Cardiac fibroblast (primary cell): ENCODE measurements at places on chromosomes 5 and 9.

- no peak for DNase-seq
Measured at GRCh38 chr5:6717687-6718086, 4.5 kb downstream of the TENT4A start.

- DNase-seq = no peak
Measured at GRCh38 chr5:73441378-73441777, 7.2 kb downstream of the FOXD1 start.

DNA sequence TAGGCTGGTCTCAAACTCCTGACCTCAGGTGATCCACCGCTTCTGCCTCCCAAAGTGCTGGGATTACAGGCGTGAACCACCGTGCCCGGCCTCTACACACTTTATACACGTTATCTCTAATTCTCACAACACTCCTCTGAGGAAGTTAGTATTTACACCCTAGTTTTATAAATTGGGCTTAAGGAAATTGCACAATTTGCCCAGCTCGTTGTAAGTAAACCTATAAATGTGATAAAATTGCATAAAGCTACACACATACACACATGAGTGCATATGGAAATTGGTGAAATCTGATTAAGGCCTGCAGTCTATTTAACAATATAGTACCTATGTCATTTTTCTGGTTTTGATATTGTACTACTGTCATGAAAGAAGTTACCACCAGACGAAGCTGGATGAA, 4.4 kb upstream of the SLC4A9 start:
- no peak for DNase-seq

- DNase-seq = peak; percentile 46
Measured at GRCh38 chr5:72434781-72435437, 72.3 kb downstream of the ZNF366 start.

DNA sequence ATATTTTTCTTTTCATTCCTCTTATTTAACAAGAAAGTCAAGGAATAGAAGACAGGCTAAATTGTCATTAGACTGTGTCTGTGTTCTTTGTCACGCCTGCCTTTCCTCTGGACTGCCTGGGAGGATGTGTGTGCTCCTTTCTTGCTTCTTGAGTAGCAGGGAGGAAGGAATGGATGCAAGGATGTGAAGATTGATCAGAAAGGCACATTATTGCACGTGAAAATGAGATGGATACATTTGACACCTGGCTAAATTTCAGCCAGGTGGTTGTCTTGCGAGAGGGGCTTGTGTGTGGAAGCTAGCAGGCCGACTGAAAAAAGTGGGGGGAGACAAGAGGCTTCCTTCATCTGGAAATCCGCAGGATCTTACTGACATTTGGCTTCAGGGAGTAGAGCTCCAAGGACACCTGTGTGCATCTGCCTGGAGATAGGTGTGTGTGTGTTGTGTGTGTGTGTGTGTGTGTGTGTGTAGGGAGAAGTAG, 200.1 kb downstream of the MEF2C start:
- DNase-seq = no peak

- DNase-seq = peak; percentile 3
Measured at GRCh38 chr5:158414333-158414762, 555.4 kb upstream of the CLINT1 start.

DNA sequence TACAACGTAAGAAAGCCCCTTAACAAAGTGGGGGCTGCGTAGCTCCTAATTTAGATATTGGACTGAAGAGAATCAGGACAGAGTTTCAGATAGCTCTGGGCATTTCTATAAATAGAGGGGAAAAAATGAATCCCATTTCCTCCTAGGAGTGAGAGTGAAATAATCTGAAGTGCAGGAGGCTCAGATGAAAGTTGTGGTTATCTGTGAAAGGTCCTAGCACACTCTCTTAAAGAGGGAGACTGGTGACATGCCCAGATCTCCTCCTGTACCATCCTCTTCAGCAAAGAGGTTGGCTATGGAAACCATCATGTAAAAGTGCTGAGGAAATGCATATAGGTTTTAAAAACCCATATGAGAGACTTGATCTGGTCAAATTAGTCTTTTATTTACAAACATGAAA, 143.4 kb downstream of the GABRB2 start:
- no peak for DNase-seq

DNA sequence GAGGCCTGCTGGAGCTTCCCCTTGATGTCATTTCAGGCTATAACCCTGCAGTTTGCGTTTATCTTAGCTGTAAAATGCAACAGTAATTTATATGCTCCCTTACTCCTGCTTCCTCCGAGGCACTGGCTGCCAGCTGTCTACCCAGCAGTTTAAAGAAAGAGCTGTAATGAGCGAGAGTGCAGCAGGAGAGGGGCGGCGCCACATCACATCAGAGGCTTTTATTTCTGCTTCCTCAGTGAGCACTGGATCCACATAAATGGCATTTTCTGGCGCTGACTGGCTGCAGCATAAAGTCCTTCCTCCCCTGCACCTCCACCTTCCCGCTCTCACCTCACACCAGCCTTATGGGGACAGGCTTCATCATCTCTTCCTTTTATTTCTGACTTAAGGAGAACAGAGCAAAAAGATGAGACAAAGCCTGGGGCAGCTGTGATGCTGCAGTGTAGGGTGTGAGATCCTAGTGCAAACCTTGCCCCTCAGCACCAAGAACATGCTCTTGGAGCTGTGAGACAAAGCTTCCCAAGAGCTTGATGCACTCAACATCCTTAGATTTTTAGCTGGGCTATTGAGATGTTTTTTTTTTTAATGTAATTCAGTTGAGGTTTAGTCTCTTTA, 829.6 kb upstream of the ZNF608 start:
- no peak for DNase-seq
